ENCODE measurements at places on chromosomes 16 and 17.

DNA sequence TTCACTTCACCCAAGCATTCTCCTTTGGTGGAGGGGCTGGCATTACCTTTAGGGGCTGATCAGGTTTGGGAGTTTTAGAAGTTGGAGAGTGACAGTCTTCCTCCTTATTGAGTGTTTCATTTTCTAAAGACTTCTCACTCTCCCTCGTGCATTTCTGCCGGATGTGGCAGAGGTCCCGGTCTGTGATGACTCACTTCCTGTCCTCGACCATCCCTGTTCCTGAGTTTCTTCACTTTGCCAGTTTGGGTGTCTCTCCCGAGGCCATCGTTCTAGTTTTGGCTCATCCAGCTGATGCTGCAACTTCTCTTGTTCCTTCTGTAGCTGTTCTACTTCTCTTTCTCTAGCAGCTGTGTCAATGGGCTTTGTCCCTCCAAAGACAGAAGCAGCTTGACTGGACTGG is 104.3 kb downstream of the PHKB start:
- no peak for DNase-seq

GRCh38 chr16:50393858-50394802 is 25.3 kb upstream of the BRD7 start:
- DNase-seq = no peak

- no peak for DNase-seq
These were observed 380.4 kb upstream of the CCL2 start for GRCh38 chr17:33874617-33875060.

GRCh38 chr16:89983536-89983935 is 35.0 kb downstream of the DEF8 start:
- no peak for DNase-seq

DNA sequence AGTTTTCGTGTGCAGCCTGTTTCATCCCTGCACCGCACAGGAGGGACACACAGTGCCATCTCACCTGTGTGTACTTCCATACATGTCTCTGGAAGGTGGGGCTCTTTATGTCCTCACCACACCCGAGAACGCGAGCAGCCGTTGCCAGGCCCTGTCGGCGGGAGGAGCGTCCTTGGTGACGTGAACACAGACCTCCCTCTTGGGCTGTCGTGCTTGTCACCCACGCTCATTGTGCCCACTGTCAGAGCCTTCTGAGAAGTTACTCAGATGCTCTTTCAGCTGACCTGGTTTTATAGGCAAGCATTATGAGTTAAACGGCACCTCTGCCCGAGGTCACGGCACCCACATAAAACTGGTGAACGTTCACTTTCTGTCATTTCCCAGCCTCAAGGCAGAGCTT is 40.2 kb downstream of the ZNF750 start:
- no peak for DNase-seq

DNA sequence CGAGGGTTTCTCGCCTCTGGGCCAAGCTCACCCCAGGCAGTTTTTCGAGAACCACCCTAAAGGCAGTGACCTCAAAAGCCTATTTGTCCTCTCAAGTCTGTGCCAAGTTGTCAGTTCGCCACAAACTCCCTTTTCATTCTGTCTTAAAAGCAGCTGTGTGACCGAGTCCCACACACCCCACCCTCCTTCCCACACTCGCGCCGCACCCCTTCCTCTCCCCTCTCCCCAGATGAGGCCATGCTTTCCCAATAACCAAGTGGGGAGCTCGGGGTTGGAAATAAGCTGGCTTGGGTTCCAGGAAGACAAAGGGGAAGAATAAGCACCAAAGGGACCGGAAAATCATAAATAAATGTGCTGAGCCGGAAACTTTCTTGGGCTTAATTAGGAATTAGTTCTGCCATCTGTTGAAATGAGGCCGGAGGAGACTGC is 36.7 kb downstream of the GRIN2C start:
- DNase-seq = no peak

- DNase-seq = no peak
These were observed 60.1 kb downstream of the TK2 start for GRCh38 chr16:66489818-66490217.

All from GM12892 (cell line).